ENCODE measurements at places on chromosomes 12 and 14.

DNA sequence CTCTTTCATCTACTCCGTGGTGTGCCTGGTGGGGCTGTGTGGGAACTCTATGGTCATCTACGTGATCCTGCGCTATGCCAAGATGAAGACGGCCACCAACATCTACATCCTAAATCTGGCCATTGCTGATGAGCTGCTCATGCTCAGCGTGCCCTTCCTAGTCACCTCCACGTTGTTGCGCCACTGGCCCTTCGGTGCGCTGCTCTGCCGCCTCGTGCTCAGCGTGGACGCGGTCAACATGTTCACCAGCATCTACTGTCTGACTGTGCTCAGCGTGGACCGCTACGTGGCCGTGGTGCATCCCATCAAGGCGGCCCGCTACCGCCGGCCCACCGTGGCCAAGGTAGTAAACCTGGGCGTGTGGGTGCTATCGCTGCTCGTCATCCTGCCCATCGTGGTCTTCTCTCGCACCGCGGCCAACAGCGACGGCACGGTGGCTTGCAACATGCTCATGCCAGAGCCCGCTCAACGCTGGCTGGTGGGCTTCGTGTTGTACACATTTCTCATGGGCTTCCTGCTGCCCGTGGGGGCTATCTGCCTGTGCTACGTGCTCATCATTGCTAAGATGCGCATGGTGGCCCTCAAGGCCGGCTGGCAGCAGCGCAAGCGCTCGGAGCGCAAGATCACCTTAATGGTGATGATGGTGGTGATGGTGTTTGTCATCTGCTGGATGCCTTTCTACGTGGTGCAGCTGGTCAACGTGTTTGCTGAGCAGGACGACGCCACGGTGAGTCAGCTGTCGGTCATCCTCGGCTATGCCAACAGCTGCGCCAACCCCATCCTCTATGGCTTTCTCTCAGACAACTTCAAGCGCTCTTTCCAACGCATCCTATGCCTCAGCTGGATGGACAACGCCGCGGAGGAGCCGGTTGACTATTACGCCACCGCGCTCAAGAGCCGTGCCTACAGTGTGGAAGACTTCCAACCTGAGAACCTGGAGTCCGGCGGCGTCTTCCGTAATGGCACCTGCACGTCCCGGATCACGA lies 2.2 kb downstream of the SSTR1 start:
- DNase-seq: no peak

- no peak for DNase-seq
Observed at GRCh38 chr14:93041830-93042229, 73.9 kb downstream of the ITPK1 start.

- DNase-seq: no peak
Observed at GRCh38 chr12:6934110-6934509, 6.4 kb downstream of the ATN1 start.

- DNase-seq: no peak
Observed at GRCh38 chr12:13404631-13405473, 208.3 kb downstream of the EMP1 start.
